T follicular helper cell (primary cell): ENCODE measurements at places on chromosomes 2 and 18.

DNA sequence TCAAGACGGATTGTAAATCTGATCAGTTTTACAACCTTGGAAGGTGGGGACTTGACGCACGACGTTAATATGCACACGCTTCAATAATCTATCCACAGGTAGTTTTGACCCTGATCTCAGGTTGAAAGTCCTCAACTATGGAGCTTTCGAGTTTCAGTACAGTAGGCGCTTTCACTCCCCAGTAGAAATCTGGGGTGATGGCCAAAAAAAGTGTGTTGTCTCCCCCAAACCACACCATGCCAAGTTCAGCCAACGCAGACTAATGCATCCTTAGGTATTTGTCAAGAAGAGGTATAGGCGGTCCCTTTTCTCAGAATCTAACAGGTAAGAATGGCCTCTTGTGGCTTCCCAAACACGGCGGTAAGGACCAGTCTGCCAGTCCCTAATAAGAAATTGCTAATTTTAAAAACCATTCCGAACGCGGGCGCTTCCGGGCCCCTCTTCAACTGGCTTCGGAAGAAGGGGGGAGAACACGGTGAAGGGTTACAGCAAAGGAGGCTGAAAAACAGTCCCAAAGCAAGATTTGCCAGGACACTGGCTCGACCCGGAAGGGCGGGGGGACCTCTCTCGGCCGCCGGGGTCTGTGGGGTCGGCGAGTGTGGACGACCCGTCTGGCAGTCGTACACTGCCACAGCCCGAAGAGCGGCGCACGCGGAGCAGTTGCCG, 659 bp downstream of the FAM210A start:
- DNase-seq: no peak

GRCh38 chr18:3114451-3114850, 101.5 kb upstream of the LPIN2 start:
- DNase-seq: no peak

DNA sequence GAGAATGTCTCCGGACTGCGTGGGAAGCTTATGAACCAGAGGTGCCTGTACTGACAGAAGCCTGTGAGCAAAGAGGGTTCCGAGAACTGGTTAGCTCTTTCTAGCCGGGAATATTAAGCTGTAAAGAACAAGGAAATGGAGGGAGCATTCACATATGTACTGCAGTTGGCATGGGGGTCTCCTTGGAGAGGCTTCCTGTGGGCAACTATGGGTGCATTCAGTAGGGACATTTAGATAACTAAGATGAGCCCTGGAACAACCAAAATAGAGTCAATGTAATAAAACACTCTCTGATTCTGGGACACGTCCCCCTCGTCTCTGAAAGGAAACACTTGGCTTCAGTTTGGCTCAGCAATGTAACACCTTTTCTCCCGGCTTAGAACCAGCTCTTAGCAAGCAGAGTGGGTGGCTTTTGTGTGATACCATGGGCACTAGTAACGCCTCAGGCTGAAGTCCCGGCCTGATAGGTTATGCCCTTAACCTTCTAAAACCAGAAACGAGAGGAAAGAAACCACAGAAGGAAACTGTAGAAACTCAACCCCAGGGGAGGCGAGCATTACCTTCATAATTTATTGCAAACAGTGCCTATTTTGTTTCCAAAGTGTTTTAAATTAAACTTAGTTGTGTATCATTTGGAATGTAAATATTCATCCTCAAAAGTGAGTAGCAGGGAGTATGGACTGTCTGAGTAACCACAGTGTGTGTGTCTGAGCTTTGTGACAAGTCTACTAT, 48.8 kb upstream of the LPIN2 start:
- DNase-seq: no peak

DNA sequence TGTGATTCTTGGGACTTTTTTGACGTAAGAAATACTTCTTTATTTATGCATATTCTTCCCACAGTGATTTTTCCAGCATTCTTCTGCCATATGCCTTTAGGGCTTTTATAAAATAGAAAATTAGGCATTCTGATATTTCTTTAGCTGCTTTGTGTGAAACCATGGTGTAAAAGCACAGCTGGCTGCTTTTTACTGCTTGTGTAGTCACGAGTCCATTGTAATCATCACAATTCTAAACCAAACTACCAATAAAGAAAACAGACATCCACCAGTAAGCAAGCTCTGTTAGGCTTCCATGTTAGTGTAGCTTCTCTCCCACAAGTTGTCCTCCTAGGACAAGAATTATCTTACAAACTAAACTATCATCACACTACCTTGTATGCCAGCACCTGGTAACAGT, 62.6 kb downstream of the EIF5B start:
- DNase-seq: no peak

DNA sequence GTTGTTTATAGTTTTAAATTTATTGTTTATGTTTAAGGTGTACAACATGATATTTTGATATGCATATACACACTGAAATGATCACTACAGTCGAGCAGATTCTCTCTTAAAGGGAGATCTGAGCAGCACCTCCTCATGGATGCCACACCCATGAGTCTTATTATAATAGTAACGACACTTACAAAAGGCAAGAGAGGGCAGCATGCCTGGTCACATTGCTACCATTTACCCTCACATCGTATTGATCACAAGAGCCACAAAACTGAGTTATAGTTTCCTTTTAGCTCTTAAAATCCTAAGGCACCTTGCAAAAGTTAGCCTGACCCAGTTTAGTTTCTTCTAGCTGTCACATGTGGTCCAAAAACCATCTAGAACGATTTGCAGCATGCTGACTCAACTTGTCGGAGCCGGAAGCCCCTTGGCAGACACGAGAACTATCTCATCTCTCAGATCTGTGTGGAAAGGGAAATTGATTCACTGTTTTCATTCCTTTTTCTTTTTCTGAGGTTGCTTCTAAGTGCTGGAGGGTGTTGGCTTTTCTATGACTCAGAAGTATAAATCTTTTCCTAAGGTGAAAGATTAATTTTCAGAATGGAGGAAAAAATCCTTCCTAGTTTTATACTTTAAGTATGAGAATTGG, 85.3 kb downstream of the CDC42EP3 start:
- peak; percentile 63 for DNase-seq
